ENCODE measurements at places on chromosomes 16 and 17.

GRCh38 chr17:74786431-74787055 lies 10.4 kb upstream of the NAT9 start:
- no peak for DNase-seq

DNA sequence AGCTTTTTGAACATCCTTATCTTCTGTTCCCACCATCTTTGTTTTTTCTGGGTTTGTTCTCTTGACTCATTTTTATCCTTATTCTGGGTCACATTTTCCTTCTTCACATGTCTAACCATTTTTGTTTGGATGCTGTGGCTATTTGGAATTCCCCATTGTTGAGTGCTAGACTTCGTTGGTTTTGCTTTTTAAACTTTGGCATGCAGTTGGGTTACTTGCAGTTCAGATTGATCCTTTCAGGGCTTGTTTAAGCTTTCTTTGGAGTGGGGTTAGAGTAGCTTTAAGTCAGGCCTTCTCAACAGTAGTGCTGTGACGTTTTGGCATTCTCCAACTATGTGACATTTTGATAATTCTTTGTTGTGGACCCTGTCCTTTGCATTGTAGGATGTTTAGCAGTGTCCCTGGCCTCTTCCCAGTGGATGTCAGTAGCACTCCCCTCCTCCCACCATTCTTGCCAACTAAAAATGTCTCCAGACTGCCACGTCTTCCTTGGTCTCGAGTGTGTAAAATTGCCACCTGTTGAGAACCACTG lies 21.1 kb downstream of the PRMT7 start:
- no peak for DNase-seq

DNA sequence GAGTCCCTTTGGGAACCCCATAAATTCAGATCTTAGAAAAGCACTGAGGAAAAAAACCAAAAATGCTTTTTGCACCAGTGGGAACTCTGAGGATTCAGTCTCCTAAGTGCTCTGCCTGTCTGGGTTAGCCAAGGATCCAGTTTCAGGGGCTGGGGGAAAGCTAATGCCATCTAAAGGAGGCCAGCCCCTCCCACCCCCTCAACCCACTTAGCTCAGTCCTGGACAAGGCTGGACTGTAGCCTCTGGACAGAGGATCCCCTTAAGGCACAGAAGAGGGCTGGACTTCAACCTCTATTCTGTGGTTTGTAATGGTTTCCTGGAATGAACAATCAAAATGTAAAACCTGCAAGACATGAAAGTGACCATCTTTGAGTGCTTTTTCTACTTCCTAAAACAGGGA lies 356.1 kb upstream of the ZFHX3 start:
- DNase-seq: no peak

- no peak for DNase-seq
Observed at GRCh38 chr17:44840936-44841335, 6.7 kb upstream of the HIGD1B start.

DNA sequence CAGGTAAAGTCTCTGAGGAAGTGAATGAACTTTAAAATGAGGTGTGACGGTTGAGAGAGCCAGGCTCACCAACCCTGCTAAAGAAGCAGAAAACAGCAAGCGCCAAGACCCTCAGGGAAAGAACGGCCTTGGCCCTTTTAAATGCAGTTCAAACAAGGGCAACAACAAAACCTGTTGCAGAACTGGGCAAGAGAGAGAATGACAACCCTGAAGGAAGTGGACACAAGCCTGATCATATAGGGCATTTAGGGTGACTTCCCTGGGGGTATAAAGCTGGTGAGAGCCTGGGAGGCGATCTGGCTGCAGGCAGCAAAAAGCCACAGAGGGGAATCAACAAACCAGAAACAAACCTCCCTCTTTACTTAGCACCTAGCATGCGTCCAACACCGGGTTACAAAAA lies 1.0 kb downstream of the CPPED1 start:
- no peak for DNase-seq

All from GM12892 (cell line).